ENCODE measurements at places on chromosomes 3 and 15.

DNA sequence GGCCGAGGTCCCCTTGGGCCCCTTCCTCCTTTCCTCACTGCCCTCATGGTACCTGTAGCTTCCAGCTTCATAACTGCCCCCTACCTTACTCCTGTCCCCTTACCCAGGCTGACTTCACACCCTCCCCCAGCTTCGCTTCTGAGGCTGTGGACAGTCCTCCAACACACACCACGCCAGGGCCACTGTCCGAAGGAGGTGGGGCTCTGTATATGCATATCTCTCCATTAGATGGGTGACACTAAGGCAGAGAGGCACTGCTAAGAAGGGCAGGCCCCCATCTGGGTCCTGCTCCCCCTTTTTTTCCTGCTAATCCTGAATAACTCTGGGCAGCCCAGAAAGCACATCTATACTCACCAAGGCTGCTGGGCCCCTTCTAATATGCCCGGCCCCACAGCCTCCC lies 1.0 kb upstream of the COL7A1 start:
- DNase-seq = no peak

GRCh38 chr3:130800829-130801228 lies 54.2 kb upstream of the PIK3R4 start:
- DNase-seq = no peak

GRCh38 chr3:123239756-123240155 lies 38.0 kb downstream of the SEC22A start:
- DNase-seq = no peak

DNA sequence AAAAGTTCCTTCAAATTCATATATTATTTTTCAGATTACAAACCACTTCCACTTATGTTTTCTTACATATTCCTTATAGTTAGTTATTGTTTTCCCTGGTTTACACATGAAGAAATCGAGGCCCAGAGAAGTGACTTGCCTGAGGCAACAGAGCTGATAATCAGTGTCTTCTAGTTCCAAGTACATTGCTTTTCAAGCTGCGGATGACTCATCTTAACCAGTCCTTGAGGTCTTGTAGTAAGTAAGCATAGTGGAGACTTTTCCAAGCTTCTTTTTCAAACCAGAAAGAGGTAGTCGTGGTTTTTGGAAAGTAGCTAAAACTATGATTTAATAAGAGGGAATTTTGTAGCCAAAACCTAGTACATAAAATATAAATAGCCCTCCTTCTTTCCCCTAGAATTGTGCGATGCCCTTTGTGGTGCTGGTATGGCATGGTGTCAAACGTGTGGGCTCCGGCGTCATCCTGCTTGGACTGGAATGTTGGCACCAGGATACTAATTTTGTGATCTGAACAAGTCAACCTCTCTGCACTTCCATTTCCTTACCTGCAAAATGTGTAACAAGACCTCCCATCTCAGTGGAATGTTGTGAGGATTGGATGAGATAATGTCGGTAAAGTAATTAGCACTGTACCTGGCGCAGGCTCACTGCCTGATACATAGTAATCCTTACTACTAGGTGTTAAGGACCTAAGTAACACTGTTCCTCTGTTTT lies 19.0 kb upstream of the DLG1 start:
- peak; percentile 76 for DNase-seq

- DNase-seq = no peak
Measured at GRCh38 chr3:195064300-195064931, 206.5 kb downstream of the XXYLT1 start.

GRCh38 chr15:83099290-83099689 lies 8.2 kb upstream of the TM6SF1 start:
- DNase-seq = no peak

- no peak for DNase-seq
Measured at GRCh38 chr3:46312991-46313390, 40.9 kb upstream of the CCR2 start.

- no peak for DNase-seq
Measured at GRCh38 chr3:157578181-157578580, 75.0 kb upstream of the VEPH1 start.

DNA sequence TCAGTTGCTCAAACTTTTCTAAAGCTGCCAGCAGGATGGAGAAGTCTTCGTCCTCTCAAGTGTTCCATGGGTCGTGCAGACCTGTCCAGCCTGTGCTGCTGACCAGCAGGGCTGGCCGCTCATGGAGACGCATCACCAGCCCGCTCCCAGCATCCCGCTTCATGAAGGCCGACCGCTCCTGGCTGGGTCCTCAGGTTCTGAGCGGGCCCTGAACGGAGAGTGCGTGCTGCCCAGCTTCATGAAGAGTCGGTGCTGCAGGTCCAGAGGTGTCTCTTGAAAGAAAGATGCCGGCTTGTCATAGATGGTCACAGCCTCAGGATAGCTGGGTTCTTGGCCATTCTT lies 75.8 kb upstream of the KCNAB1 start:
- DNase-seq = no peak

DNA sequence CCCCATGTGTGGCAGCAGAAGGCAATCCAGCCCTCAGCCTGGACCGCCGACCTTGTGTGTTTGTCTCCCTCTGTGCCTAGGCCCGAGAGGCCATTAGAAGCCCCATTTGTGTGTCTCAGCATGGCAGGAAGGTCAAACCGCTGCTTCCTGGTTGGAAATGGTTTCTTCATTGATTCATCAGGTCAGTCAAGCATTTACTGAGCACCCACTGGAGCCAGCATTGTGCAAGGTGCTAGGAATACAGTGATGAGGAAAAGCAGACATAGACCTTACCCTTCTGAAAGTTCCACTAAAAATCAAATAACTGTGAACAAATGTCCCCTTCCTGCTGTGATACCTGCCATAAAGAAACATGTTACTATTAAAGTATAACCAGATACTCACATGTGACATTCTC lies 265.9 kb upstream of the CTDSPL start:
- DNase-seq = no peak

- DNase-seq = no peak
Measured at GRCh38 chr3:61425356-61425755, 136.0 kb upstream of the PTPRG start.

DNA sequence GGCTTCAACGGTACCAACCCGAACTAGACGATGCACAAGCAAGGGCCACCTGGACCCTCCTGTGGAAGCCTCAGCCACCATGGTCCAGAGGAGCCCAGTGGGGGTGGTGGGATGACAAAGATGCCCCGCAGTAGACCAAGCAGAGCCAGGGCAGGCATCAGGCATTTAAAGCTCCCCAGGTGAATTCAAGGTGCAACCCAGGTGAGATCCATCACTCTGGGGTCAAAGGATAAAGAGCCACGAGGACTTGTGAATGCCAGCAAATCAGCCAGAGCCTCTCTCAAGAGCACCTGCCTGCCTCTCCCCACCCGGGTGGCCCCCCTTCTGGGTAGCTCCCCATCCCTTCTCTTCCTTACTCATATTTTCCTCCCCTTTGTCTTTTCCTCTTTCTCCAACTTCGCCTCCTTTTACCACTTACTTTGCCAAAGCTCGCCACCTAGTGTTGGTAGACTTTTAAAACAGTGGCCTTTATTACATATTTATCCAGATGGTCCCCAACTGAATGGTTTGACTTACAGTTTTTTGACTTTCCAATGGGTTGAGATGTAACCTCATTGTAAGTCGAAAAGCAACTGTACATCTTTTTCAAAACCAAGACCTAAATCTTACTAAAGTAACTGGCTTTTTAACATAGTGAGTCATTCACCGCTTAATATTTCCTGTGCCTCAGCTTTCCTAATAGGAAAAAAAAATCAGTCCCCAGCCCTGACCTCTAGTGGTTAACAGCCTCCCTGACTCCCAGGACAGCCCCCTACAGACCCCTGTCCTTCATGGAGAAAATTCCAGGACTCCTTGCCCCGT lies 18.8 kb downstream of the PLA2G4F start:
- DNase-seq = peak; percentile 52

DNA sequence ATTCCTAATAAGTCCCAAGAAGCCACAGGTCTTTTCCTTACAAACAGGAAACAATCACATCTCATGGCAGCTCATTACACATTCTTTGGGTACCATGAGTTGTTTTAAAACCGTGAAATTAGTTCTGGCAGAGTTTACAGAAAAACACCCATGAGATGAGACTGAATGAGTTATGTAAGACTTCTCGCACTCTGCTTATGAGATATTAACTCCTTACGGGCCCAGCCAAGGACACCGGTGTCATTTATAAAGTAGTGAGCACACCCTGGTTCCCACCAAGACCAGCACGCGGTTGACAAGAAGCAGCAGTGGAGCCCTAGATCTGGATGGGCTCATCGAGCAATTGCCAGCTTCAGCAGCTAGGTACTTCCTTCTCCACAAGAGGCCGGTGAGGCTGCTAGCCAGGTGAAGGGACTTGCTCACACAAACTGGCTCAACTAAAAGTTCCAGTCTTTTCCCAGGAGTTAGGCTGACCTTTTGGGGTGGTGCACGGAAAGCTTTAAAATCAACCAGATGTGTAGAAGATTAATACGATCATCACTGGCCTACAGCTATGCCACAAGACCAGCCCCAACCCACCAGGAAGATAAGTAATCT lies 318.6 kb upstream of the ICE2 start:
- DNase-seq = no peak

- DNase-seq = no peak
Measured at GRCh38 chr15:66994927-66995656, 70.3 kb upstream of the SMAD3 start.

- no peak for DNase-seq
Measured at GRCh38 chr3:62962714-62963113, 87.5 kb upstream of the CADPS start.

DNA sequence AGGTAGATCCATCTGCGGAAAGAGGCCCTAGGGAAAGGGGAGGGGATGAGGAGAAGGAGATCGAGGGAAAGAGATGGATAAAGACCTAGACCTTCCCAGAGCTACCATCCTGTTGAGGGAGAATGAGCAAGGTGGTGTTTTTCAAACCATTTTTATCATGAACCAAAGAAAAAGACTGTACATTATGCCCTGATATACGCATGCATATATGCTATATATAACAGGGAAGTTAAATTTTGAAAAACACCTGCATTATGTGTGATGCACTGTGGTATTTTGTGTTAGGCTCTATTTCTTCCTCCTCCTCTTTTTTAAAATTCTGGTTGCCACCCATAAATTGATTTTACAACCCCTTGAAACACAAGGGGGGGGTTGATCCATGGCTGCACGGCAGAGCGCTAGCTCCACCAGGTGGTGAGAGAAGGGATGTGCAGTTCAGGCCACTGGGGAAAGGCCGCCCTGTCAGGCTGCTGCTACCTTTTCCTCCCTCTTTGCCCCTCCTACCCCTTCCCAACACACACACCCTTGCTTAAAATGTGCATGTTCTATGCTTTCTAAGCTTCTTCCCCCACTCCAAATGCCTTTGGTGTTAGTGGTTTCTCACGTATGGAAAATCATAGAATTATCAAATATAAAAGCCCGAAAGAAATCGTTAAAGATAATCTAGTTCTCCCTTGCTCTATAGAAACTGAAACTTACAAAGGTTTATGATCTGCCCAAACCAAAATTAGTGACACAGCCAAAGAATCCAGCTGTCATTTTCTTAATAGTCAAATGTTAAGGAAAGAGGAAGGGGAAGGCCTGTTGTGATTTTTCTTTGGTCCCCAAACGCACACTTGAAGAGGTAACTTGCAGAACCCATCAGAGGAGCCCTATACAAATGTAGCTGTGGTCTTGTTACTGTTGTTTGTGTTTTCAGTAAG lies 262.0 kb upstream of the UMPS start:
- peak; percentile 37 for DNase-seq

GRCh38 chr3:53775834-53776251 lies 70.4 kb downstream of the CHDH start:
- DNase-seq = no peak

- no peak for DNase-seq
Measured at GRCh38 chr15:35827141-35827540, 281.2 kb upstream of the DPH6 start.

- DNase-seq = no peak
Measured at GRCh38 chr15:29516929-29517328, 247.3 kb upstream of the NSMCE3 start.

DNA sequence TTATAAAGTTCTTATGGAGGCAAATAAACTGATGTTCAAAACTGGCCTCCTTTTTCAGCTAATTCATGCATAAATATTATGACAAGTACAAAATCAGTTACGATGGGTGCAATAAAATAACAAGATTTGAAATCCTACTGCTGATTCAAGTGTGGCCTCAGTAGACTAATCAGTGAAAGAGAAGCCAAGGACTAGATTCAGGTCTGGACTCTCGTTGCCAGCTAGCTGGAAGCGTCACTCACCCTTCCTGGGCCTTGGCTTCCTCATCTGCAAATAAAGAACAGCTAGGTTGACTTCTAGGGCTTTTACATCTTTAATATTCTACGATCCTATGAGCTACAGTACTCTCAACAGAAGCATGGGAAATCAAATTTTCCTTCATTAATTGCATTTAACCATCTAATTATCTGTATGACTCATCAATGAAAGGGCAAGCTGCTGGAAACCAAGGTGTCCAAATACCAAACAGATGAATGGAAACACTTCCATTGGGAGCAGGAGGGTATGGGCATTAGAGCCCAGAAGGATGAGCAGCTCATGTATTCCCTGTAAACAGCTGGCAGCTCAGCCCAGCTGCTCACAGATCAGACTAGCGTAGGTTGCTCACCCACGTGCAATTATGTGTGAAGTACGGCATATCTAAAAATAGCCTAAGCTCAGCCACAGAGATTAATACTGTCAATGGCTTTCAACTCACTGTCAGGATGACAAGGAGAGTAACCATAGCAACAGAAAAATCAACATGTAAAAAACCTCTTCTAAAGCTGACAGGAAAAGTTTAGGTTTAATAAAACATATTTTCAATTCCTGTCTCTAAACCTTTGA lies 294.8 kb downstream of the PLCL2 start:
- DNase-seq = no peak

GRCh38 chr3:100483529-100483928 lies 8.9 kb upstream of the TMEM45A start:
- DNase-seq = no peak

GRCh38 chr3:54773271-54773670 lies 154.6 kb downstream of the LRTM1 start:
- DNase-seq = no peak

All from ACHN (cell line).